ENCODE measurements at places on chromosomes 7 and 10. TPM values are rescaled to one million over a fixed set of nuclear protein-coding genes. Genes with fewer than 3 reads are reported as not detected.

Gene CDC123
- 171 TPM for total RNA-seq

Gene CPN1
- not detected for total RNA-seq

Gene RARRES2
- not detected for total RNA-seq

Gene WEE2
- total RNA-seq = not detected

Gene SKIDA1
- 0.56 TPM for total RNA-seq

Gene LIPM
- not detected for total RNA-seq

Gene DNAJB6
- 155 TPM for total RNA-seq

Gene ERCC6
- total RNA-seq = 18.1 TPM

Gene SNX10
- total RNA-seq = not detected

Gene ZNF736
- total RNA-seq = 10.6 TPM

Gene GPR37
- 9.2 TPM for total RNA-seq

Gene GCK
- 0.18 TPM for total RNA-seq

Gene PTPN20
- total RNA-seq = not detected

Gene PRR15
- total RNA-seq = not detected

Gene KMT2C
- 23.3 TPM for total RNA-seq

Gene MBLAC1
- total RNA-seq = 0.72 TPM

Gene MYL10
- not detected for total RNA-seq

Gene HMX2
- not detected for total RNA-seq

Gene GPC2
- 1.4 TPM for total RNA-seq

Gene ARMS2
- total RNA-seq = not detected

Gene SPDYE11
- total RNA-seq = not detected

Gene CCZ1B
- total RNA-seq = 25.5 TPM

Gene GDF2
- not detected for total RNA-seq

Gene FOXP2
- 1.7 TPM for total RNA-seq

Gene BTBD16
- total RNA-seq = not detected

Gene ZCCHC24
- 15.1 TPM for total RNA-seq

All from IMR-90 (cell line).